Cortex of kidney (tissue), 1 donor: ENCODE measurements at places on chromosomes 6 and 20.

DNA sequence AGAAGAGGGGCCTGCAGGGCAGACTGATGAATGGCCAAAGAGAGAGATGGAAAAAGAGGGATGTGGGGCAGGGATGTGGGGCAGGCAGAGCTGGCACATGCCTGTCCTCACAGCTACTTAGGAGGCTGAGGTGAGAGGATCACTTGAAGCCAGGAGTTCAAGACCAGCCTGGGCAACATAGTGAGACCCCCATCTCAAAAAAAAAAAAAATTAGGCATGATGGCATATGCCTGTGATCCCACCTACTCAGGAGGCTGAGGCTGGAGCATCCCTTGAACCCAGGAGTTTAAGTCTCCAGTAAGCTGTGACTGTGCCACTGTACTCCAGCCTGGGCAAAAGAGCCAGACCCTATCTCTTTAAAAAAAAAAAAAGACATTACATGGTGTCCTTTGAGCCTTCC, 34.8 kb downstream of the RNF8 start:
- no peak for DNase-seq

DNA sequence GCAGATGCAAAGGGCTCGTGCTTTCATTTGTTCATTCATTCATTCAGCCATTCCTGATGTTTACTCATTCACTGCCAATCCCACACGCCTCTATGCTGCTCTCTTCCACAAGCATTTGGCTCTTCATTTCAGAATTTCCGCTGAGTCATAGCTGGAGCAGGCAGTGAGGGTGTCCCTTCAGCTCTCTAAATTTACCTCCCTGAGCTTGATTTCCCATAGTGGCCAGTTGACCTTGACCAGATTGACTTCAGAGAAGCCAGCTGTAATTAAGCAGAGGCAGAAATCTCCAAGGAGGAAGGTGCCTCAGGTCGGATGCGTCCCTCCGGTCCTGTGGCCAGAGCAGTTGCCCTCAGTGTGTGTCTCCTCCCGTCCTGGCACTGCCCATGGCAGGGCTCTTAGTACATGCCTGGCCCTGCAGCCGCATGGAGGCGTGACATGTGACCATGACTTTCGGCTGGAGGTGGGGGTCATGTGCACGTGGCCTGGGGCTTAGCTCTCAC, 267.2 kb upstream of the ECI2 start:
- DNase-seq, result no peak

DNA sequence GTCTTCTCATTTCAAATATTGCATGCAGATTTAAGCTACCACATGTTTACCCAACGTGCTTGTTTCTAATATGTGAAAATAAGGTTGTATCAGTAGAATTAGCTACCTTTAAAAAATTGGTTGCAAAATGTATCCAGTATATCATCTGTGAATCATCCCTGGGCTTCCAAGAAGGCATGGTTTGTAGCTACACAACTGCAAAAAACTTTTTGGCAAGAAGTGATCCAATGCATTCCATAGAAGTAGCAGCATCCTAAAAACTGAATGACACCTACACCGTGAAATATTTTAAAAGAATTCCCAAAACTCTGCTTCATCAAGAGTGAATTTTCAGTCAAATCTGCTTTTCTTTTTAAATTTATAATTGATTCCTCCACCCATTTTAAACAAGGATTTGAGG, 89.1 kb downstream of the AIG1 start:
- no peak for DNase-seq

GRCh38 chr20:23116311-23117089, 30.4 kb upstream of the CD93 start:
- DNase-seq, result no peak

- DNase-seq, result no peak
These were observed 31.2 kb downstream of the FRK start for GRCh38 chr6:116029535-116029934.

GRCh38 chr6:163226181-163226835, 188.2 kb upstream of the QKI start:
- DNase-seq, result no peak

GRCh38 chr6:166490671-166491500, 95.6 kb downstream of the RAMACL start:
- no peak for DNase-seq

GRCh38 chr6:136720045-136720770, 72.1 kb downstream of the MAP3K5 start:
- DNase-seq, result no peak

- DNase-seq, result no peak
These were observed 230.1 kb downstream of the PREX1 start for GRCh38 chr20:48597521-48598302.

GRCh38 chr6:129133770-129134192, 250.8 kb downstream of the LAMA2 start:
- DNase-seq, result no peak

GRCh38 chr20:50535162-50535561, 25.0 kb downstream of the PTPN1 start:
- DNase-seq, result no peak

GRCh38 chr6:87922947-87923330, 124.7 kb upstream of the SPACA1 start:
- DNase-seq, result no peak

DNA sequence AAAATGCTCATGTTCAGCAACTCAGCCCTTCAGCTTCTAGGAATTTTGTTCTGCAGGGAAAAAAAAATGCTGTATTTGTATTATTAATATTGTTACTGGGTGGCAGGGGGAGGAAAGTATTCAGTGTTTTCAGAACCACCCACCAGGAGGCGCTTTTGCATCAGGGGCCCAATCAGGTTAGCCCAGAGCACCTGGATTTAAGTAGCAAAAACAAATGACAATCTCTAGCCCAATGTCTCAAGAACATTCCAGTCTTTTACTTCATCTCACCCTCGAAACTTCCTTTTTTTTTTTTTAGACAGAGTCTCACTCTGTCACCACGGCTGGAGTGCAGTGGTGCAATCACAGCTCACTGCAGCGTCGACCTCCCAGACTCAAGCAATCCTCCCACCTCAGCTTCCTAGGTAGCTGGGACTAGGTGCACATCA, 635 bp upstream of the C20orf203 start:
- DNase-seq, result no peak

GRCh38 chr6:136464148-136464547, 86.1 kb downstream of the MAP7 start:
- no peak for DNase-seq

DNA sequence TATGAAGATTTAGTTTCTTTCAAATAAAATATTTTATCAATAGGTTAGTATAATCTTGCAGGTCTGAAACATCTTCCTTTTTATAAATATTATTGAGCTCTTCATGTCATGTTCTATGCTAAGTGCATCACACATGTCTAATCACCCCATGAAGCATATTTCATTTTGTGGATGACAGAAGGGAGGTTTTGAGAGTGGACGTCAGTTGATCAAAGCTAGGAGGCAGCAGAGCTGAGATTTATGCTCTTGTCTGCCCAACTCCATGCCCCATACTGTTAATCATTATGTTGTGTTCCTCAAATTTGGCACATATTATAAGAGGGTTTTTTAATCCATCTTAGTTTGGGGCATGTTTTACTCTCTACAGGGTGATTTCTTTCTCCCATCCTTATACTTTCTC, 22.7 kb downstream of the DSE start:
- DNase-seq, result no peak

- no peak for DNase-seq
These were observed 48.9 kb downstream of the MYB start for GRCh38 chr6:135229996-135230395.

- no peak for DNase-seq
These were observed 19.1 kb upstream of the PRDM1 start for GRCh38 chr6:106066989-106067388.

- no peak for DNase-seq
These were observed 767 bp downstream of the AP5S1 start for GRCh38 chr20:3820901-3821727.

DNA sequence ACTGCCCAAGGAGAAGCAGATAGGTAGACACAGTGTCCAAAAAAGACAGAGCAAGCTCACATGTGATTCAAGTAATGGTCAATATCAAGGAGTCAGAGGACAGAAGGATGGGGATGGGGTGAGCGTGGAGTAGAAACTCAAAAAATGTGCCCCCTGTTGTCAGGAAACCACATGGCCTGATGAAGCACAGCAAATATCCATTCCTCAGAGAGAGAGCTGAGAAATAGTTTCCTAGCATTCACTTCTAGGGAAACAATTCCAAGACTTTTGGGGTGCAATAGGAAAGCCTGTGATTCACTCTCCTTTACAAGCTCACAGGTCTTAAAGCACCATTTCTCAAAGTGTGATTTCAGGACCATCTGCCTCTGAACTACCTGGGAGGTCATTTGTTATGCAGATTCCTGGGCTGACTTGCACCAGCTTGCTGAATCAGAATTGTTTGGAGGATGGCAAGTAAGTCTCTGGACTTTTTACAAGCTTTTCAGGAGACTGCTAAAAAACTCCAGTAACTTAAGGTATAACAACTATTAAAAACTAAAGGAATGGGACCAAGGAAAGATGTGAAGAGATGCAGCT, 432.8 kb downstream of the HDGFL1 start:
- DNase-seq, result no peak

- no peak for DNase-seq
These were observed 308.7 kb downstream of the SAMD5 start for GRCh38 chr6:147817042-147817689.
